Stimulated activated CD4-positive, alpha-beta T cell treated with anti-CD3 and anti-CD28 coated beads, TNF-alpha, amount 100 ng/mL, for 24 hours (primary cell): ENCODE measurements at places on chromosomes 11 and 22.

DNA sequence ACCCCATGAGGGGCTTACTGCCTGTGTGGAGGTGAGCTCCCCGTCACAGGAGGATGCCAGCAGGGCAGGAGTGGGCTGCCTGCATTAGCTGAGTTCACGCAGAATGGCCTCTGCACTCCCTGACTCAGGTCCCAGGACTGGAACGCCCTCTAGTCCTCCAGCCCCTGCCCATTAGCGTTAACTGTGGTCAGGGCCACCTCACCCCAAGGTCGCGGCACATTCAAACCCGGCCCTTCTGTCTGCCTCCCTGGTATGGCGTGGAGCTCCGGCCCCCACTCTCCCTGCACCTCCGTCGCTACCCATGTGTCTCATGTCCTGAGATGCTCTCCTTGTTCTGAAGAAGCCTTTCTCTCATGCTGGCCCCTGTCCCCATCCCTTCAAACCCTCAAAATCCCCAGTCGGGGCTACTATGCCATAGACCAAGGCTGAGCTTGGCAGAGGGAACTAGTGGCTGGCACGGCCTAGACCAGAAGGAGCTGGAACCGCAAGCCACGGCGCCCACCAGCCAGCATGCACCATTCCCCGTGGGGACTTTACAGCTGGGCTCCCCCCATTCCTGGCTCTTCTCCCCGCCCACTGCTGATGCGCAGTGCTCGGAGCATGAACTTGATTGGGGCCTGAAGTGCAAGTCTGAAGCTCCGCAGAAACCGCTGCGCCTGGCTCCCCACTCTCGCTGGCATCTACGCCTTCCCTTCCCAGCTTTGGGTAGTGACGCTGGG is 79.5 kb upstream of the RTL6 start:
- DNase-seq: no peak

GRCh38 chr22:49452362-49452946 is 375.2 kb downstream of the BRD1 start:
- DNase-seq: no peak

- no peak for DNase-seq
Measured at GRCh38 chr11:87454241-87454640, 416.5 kb downstream of the TMEM135 start.

- no peak for DNase-seq
Measured at GRCh38 chr11:88596786-88597185, 259.2 kb upstream of the CTSC start.

DNA sequence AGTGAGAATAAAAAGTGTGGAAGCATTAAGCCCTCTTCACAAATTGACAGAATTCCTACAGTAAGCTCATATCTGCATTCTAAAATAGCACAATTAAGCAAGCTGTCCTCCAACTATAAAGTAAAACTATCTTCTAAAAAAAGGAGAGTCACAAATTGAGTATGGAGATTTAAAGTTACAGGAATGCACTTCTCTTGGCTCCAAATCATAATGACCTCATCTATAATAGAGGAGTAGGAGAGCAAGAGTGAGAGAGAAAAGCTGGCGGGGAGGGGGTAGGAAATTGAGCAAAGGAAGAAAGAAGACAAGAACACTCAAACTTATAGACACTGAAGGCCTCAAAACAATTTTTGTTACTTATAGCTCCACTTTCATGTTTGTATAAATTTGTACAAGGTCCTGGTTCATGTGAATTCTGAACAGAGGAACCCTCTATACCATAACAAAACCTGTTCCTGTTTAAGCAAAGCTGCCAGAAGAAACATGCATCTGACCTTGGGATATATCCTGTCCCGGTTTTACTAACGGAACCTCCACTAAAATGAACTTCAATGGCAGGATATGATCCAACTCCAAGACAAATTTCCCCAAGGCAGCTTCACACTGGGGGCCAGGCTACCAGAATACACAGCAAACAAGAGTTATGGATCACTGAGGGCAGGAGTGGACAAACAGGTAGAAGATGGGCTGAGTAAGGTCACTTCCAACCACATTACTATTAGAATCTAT is 37.2 kb downstream of the SLC35F2 start:
- DNase-seq: no peak

DNA sequence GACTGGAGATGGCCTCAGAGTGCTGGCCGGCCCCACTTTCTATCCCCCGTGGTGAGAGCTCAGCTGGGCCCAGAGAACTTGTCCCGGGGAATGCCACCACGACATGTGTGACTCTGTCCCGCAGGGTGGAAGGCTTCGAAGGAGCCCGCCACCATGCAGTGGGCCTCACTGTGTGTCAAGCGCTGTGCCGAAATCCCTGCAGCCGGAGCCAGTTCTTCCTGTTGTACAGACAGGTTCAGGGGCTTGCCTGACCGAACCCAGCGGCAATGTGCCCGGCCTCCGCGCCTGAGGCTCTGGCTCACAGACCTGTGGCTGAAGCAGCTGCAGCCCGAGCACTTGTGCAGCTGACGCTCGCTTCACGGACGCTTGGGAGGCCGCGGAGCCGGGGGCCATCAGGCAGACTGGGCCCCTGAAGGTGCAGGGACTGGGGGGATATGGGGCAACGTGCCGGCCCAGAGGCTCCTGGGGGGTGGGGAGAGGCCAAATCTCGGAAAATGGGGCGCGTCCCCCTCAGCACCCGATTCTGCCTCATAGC is 650 bp downstream of the PPM1F start:
- no peak for DNase-seq

DNA sequence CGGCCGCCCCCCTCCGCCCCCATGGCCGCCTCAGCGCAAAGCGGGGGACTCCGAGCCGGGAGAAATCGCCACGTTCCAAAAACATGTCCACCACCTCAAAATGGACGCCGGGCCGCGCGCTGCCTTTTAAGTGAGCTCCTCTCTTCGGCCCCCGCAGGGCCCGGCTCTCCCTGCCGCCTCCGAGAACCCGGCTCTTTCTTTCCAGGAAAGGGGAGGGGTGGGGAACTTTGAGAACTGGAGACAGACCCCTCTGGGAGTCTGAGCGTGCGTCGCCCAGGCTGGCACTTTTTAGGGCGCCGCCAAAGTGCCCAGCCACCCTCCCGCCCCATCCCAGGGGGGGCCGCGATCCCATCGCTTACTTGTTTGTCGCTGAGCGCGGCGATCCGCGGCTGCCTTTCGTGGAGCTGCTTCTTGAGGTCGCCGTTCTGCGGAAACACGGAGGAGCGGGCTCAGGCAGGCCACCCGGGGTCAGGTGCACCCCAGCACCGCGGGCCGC is 1.6 kb downstream of the PHF21B start:
- DNase-seq: no peak

GRCh38 chr22:49480331-49480730 is 347.3 kb downstream of the BRD1 start:
- no peak for DNase-seq

GRCh38 chr22:38468443-38469305 is 778 bp downstream of the KDELR3 start:
- DNase-seq: no peak

DNA sequence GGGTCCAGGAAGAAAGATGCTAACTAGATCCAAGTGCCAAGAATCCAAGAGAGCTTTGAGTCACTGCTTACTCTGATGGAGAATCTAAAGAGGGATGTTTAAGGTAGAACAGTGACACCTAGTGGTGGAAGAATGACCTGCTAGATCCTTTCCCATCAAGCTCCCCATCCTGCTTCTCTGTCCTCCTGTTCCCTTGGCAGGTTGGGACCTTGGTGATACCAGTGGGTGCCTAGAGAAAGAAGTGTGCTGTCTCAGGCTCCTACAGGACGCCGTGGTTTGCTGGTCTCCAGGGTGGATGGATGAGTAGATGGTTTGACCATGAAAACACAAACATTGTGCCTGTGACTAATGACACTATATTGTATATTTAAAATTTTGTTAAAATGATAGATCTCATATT is 383.7 kb downstream of the TMEM135 start:
- DNase-seq: no peak

DNA sequence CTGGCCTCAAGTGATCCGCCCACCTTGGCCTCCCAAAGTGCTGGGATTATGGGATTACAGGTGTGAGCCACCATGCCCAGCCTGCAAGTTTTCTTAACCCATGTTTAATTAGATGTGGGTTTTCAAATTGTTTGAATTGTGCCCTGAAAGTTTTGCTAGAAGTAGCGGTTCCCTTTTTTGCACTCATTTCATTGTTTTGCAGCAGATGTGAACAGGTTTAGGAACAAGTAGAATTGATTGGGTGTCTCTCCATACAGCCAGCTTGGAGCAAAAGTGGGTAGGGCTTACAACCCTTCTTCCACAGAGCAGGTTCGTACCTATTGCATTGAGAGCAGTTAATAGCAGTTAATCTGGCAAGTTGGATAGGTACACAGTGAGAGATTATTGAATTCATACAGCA is 16.1 kb downstream of the EWSR1 start:
- DNase-seq: no peak

- DNase-seq: no peak
Measured at GRCh38 chr11:14269692-14270573, 89.0 kb downstream of the RRAS2 start.

GRCh38 chr11:75656044-75656727 is 12.7 kb downstream of the MAP6 start:
- no peak for DNase-seq

- DNase-seq: peak; percentile 74
Measured at GRCh38 chr22:44735518-44736428, 16.6 kb upstream of the ARHGAP8 start.

DNA sequence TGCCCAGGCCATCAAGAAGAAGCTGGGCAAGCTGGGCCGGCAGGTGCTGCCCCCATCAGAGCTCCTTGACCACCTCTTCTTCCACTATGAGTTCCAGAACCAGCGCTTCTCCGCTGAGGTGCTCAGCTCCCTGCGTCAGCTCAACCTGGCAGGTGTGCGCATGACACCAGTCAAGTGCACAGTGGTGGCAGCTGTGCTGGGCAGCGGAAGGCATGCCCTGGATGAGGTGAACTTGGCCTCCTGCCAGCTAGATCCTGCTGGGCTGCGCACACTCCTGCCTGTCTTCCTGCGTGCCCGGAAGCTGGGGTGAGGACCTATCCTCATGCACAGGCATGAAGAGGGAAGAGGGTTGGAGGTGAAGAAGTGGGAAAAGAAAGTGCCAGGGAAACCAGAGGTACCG is 5.3 kb upstream of the NHERF4 start:
- no peak for DNase-seq

- no peak for DNase-seq
Measured at GRCh38 chr11:95289378-95290101, 58.5 kb upstream of the SESN3 start.

GRCh38 chr11:44788536-44789261 is 61.9 kb downstream of the TSPAN18 start:
- DNase-seq: no peak

DNA sequence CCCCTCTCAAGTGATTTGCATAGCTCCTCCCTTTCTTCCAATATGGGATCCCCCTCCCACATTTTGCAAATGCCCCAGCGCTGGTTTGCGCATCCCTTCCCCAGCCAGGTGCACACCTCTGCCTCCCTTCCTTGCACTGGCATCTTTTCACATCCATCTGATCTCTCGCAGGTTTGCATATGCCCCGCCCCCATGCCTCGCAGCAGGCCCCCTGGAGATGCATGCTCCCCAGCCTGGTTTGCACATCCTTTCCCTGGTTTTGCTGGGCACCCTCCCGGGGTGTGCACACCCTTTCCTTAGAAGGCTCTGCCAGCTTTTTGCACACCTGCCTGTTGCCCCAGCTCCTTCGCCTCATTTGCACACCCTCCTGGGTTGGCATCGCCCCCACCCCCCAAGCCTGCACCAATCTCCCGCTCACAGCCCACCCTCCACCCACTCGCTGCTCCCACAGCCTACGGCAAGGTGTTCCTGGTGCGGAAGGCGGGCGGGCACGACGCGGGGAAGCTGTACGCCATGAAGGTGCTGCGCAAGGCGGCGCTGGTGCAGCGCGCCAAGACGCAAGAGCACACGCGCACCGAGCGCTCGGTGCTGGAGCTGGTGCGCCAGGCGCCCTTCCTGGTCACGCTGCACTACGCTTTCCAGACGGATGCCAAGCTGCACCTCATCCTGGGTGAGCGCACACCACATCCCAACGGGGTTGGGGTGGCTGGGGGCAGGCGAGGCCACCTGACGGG is 917 bp downstream of the RPS6KA4 start:
- no peak for DNase-seq

DNA sequence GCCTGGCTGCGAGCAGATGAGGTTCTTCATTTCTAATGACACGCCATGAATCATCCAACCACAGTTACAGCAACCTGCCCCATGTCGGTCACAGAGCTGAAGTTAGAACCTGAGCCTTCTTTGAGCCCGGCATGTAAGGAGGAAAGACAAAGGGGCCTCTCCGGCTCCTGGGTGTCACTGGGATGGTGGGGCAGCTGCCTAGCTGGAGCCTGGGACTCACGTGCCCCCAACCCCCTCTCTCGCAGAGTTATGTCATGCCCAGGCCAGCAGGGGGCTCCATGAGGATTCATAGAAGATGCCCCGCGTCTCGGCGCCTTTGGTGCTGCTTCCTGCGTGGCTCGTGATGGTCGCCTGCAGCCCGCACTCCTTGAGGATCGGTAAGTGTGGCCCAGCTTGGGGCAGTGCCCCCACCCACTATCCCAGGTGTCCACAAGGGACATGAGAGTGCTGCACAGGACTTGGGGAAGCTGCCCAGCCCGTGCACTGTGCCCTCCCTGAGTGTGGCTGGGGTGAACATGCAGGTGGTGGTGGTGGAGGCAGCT is 148.5 kb downstream of the GRIK4 start:
- DNase-seq: no peak

DNA sequence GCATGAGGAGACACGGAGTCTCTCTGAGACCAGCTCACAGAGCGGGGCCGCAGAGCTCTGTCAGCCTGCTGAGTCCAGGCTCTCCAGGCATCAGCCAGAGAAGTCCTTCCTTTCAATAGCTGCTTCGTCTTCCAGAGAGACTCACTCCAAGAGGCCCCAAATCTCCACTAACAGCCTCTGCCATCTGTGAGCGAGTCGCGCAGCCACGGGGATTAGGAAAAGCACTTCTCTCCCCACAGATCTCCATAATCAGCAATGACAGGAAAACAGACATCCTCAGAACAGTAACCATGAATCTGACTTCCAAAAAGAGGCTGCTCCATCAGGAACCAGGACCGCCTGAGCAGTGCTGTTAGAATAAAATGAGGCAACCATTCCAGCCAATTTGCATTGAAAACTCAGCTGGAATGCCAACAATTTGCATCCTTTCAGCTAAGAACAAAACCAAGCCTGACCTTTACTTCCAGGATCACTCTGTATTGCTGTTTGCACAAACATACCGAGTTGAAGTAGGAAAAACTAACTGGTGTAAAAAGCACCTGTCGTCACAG is 65.4 kb downstream of the SMCO4 start:
- no peak for DNase-seq

- DNase-seq: no peak
Measured at GRCh38 chr11:104451197-104451893, 287.4 kb upstream of the PDGFD start.

DNA sequence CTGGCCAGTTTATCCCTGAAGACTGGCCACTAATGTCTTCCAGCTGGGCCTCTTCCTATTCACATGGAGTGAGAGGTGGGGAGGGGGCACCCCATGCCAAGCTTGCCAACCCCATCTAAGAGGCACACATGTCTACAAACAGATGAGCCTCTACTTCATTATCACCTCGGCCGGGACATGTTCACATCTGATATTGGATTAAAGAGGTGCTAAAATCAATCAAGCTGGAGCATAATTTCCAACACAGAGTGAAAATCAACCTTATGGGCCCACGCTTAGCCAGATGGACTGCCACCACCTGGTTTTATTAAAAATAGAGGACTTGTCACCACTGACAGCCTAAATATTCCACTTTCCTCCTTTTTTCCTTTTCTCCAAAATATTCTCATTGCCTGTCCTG is 162.6 kb upstream of the NARS2 start:
- DNase-seq: no peak
